Thyroid gland (tissue), 4 donors: ENCODE measurements at places on chromosomes 7 and 10.

- peak; percentile 89 for DNase-seq
Observed at GRCh38 chr7:116211006-116211912, 920 bp downstream of the TES start.

DNA sequence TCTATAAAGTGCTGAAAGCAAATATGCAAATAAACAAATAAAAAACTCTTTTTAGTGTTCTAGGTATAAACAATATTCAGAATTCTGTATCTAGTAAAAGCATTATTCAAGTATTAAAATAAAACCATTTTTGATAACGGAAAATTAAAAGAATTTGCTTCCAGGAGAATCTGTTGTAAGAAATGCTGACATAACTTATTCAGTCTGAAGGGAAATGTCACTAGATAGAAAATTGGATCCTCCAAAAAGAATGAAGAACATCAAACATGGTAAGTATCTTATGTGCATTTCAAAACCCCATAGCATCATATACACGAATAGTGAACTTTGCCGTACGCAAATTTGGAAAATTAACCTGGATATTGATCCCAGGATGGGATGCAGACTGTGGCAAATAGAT, 506.7 kb downstream of the GLRX3 start:
- no peak for DNase-seq

DNA sequence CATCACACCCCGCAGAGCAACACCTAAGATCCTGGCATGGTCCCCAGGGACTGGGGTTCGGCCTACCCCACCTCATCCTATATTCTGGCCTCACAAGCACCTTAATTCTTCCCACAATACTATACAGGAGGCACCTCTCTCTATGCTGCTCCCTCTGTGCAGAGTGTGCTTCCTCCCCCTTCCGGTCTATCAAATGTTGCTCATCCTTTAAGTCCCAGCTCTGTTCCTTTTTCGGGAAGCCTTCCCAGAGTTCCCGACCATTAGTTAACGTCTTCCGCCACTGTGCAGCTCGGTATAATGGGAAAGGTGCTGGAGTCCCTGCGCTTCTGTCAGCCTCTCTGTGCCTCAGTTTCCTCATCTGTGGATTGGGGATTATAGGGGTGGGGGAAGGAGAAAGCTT, 21.8 kb downstream of the PALD1 start:
- no peak for DNase-seq

DNA sequence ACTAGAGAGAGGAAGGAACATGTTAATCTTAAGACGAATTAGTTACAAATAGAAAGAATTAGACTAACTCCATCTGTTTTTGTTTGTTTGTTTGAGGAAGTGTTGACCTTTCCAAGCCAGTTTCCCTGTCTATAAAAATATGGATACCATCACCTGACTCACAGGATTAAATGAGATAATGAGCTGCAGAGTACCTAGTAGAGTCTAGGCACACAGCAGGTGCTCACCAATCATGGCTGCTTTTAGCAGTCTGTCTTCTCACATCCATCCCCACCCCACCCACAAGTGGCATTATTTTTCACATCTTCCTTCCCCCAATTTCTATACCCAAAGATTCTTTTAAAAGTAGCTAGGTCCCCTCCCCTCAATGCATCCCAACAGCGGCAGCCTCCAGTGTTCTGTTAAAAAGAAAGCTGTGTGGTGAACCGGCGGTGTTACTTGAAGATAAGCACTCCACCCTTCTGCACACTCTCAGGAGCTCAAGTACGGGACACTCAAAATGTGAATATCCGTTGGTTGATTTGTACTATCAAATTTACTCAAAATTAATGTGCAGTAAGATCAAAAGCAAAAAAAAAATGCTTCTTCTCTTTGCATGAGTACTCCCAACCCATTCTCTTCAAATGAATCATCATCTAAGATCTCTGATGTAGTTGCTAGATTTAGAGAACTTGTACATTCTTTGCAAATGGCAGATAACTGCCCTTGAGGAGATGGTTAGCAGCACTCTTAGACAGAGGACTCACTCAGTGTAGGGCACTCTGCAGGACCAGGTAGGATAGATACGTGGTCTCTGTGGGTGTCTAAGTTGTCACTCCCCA, 145.4 kb upstream of the ASAH2 start:
- no peak for DNase-seq

- no peak for DNase-seq
Observed at GRCh38 chr7:17168416-17168815, 130.0 kb upstream of the AHR start.

GRCh38 chr7:43843296-43843695, 26.0 kb downstream of the MRPS24 start:
- no peak for DNase-seq

DNA sequence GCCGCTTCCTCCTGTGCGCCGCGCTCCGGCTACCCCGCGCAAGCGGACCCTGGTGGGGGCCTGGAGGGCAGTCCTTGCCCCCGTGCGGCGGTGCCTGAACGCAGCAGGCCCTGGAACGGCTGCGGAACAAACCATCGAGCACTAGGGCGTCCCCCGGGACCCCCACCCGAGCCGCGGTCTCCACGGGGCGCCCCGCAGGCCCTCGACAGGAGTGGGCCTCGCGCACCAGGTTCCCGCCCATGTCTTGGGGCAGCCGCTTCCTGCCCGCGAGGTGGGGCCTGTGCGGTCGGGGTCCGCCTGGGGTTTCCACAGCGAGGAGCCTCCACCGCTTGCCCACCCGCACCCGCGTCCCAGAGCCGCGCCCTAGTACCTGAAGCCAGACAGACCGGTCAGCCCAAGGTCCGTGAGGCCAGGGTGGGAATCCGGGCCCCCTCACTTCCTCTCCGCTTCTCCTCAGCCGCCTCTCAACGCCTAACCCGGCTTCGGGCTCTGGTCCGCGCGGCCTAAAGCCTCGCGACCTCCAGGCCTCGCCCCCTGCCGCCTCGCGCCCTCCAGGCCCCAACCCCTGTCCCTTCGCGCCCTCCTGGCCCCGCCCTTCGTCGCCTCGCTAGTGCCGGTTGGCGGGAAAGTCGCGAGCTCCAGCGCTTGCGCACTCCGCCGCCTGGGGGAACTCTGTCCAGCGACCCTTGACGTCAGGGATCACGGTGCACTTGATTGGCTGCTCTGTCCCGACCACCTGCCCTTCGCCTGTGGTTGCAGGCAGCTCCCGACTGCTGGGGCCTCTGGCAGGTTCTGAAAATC, 7.0 kb upstream of the GBX1 start:
- DNase-seq: peak; percentile 37

DNA sequence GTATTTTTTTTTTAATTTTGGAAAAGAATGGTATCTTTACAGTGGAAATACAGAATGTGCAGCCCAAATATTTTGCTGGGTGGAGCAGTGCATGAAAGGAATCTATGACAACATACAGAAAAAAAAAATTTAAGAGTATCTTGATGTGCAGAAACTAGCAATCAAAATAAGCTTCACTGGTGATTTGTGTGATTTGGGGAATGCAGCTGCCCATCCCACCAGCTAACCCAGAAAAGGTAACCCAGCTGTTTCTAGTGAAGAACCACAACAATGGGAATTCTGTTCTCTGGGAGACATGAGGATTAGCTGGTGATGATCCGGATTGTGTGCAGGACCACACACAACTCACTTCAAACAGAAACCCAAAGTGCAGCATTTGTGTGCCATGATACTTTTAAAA, 375.5 kb downstream of the SEMA3D start:
- DNase-seq: no peak

GRCh38 chr10:95445223-95445836, 115.8 kb downstream of the SORBS1 start:
- peak; percentile 83 for DNase-seq

DNA sequence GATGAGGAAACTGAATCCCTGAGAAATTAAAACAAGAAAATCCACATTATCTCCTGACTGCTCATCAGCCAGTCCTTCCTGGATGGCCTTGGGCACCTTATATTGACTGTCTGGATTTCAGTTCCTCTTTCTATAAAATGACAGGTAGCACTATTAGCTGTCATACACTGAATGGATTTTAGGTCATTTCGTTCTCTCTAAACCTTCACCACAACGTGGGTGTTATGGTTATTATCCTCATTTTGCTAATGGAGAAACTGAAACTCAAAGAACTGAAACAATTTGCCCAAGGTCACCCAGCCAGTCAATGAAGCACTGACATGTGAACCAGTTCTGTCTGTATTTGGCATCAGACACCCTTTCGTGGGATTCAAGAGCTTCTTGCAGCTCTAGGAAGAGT, 193.8 kb downstream of the CYP26A1 start:
- no peak for DNase-seq

GRCh38 chr7:143222782-143223181, 945 bp downstream of the TAS2R40 start:
- DNase-seq: no peak

DNA sequence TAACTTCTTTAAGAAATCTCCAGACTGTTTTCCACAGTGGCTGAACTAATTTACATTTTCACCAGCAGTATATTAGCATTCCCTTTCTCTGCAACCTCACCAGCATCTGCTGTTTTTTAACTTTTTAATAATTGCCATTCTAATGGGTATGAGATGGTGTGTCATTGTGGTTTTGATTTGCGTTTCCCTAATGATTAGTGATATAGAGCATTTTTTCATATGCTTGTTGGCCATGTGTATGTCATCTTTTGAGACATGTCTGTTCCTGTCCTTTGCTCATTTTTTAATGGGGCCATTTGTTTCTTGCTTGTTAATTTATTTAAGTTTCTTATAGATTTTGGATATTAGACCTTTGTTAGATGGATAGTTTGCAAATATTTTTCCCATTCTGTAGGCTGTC, 68.8 kb downstream of the SLC39A12 start:
- no peak for DNase-seq

DNA sequence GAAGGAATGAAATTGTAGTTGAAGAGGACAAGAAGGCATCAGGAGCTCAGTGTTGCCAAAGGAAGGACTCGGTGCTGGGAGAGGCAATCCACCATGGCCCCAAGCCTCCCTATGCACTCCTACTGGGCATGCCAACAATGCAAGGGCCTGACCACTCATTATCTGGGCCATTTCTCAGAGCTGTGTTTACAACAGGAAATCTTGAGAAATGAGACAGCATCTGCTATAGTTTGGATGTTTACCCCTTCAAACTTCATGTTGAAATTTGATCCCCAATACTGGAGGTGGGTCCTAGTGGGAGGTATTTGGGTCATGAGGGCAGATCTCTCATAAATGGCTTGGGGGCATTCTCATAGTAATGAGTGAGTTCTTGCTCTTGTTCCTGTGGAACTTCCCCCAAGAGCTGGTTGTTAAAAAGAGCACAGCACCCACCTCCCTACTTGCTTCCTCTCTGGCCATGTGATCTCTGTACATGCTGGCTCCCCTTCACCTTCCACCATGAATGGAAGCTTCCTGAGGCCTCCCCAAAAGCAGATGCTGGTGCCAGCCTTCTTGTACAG, 50.8 kb upstream of the AOAH start:
- DNase-seq: no peak

DNA sequence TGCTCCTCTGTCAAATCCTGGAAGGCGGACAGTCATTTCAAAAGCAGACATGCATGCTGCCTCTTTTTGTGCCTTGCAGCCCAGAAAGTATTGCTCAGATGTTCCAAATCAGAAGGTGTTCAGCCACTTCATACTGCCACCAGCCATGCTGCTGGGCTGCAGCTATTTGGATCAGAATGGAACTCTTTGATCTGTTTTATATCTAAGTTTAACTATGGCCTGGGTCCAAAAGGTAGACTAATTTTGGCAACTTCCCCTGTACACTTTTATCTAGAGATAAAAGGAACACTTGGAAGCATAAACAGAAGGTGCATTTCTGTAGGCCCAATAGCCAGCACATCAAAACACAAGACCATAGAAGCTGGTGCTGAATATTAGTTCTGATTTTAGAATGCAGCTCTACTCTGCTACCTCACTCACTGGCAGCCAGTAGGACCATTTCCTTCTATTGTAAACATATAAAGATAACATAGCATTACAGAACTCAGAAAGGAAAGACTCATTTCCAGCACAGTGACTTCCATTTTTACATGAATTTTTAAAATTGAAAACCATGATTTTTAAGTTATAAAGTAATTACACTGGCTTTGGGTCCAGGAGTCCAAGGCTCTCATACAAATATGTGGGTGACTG, 143.1 kb upstream of the CAV2 start:
- DNase-seq: peak; percentile 69

DNA sequence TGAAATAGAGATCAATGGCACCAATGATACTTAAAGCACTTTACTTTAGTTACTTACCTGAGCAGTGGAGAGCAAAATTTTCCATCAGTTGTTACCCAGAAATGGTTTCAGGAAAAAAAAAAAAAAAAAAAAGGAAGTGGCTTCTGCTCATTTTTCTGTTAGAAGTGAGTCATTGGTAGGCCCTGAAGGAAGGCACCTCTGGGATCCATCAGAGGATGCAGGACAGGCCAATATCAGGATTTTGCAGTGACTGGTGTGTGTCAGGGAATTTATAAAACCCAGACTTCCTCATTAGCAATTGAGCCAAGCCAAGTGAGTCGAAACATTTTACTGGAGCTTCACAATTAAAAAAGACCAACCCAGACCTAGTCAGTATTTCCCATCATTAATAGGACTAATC, 2.3 kb upstream of the SMIM30 start:
- DNase-seq: no peak

GRCh38 chr10:101131962-101132635, 999 bp downstream of the TLX1 start:
- DNase-seq: no peak

DNA sequence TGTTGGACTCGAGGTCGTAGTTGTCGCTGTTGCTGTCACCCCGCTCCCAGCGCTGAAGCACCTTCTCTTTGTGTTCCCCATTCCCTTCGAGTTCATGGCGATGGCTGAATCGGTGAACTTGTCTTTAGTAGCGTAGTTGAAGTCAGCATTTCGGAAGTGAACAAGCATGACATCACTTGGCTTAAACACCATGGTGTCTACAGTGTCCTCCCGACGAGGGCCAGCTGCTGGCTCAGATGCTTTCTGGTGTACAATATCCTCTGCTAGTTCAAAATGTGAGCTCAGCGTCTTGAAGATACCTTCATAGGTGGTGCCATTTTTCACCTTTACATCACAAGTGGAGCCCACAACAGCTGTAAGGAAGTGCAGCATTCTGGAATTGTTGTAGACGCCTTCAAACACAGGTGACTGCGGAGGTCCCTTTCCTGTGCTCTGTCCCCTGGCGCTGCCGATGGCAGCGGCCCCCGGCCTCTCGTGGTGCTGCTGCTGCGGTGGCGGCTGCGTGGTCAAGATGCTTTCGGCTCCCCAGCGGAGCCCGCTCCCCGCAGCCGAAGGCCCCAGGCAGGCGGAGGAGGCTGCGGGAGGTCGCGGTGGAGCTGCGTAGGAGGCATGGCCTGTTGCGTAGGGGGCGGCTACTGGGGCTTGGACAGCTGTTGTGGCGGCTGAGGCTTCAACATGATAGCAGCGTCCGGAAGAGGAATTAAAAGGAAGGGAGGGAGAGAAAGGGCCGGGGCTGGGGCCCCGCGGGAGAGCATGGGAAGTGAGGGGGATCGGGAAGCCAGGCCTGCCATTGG, 59.3 kb downstream of the ANKMY2 start:
- DNase-seq: no peak

- no peak for DNase-seq
Observed at GRCh38 chr7:135971366-135971725, 5.8 kb downstream of the MTPN start.
